Stimulated activated CD4-positive, alpha-beta T cell treated with anti-CD3 and anti-CD28 coated beads, Interleukin-12 subunit alpha, Interleukin-12 subunit beta, amount 100 ng/mL, for 4 hours (primary cell): ENCODE measurements at places on chromosomes 12 and 14.

- DNase-seq = no peak
Measured at GRCh38 chr12:132222096-132222807, 78.0 kb downstream of the NOC4L start.

GRCh38 chr14:85535991-85536832 is 6.3 kb downstream of the FLRT2 start:
- no peak for DNase-seq

DNA sequence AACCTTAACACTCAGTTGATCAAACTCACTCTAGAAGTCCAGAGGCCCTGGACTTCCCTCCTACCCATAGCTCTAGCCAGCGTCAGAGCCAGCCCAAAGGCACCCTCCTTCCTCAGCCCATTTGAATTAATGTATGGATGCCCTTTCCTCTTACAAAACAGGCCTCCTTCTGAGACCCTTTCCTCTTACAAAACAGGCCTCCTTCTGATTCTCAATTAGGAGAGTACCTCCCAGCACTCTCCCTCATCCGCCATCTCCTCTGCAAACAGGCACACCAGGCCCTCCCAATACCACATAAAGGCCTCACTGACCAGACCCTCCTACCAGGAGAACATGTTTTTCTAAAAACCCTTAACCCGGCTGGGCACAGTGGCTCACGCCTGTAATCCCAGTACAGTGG is 65.7 kb downstream of the MOK start:
- no peak for DNase-seq

DNA sequence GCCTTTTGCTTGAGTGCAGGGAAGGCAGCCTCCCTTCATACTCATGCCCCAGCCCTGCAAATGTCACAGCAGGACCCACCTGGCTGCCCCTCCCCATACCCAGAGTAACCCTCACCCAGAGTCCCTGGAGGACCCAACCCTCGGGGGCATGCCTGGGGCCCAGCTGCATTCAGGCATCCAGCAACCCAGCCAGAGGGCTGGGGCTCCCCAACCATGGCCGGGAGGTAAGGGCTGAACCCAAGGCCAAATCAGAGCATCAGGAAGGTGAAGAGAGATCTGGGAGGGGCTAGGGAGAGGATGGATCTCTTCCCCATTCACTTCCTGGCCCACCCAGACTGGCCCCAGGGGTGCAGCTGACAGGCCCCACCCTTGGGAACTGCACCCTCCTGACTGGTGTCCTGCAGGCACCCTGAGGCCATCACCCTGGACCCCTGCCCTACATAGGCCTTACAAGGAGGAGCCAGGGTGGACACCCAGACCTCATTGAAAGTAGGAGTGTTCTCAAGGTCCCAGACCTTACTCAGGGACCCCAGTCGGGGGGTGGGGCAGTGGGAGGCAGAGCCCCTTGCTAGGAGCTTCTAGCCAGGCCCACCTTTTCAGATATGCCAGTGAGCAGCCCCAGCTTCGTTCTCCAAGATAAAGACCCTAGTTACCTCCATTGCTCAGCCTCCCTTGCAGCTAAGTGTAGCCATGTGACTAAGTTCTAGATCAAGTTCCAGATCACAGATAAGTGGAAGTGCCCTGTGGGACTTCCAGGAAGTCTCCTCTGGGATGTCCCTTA is 849 bp upstream of the PLD4 start:
- DNase-seq = no peak

- DNase-seq = no peak
Measured at GRCh38 chr12:95337146-95337545, 119.5 kb downstream of the VEZT start.
